SJCRH30 (cell line): ENCODE measurements at places on chromosomes 6 and 20. TPM values are rescaled to one million over a fixed set of nuclear protein-coding genes. Genes with fewer than 3 reads are reported as not detected.

Gene ACTL10
- total RNA-seq, result 0.10 TPM in 1 of 2 replicates, not detected in the other

Gene SLC52A3
- 0.03 TPM in 1 of 2 replicates, not detected in the other for total RNA-seq

Gene LTA
- total RNA-seq, result not detected in 2 replicates

Gene PSORS1C2
- not detected in 2 replicates for total RNA-seq

Gene CCR6
- not detected in 2 replicates for total RNA-seq

Gene PLN
- 0.45 and 0.48 TPM in 2 replicates for total RNA-seq

Gene OXT
- not detected in 2 replicates for total RNA-seq

DNA sequence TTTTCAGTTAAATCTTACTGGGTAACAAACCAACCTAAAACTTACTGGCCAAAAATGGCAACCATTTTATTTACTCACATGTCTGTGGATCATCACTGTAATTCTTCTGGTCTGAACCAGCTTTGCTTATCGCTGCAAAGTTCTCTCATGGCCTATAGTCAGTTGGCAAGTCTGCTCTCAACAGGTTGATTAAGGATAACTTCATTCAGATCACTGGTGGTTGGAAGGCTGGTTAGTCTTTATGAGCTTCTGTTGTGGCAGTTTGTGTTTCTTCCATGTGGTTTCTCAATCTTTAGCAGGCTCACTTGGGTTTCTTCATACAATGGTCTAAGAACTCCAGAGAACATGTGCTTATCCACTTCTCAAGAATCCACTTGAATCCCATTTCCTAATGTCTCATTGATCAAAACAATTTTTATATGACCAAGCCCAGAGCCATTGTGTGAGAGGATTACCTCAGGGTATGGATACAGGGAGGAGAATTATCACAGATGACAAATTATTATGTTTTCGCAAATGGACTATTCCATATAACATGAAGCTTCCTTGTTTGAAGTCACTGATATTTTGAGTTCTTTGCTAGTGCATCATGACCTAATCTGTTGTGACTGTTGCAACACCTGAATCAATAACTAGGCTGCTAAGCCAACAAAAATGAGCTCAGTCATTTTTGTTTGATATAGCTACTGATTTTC, 155.4 kb upstream of the BMP2 start:
- no peak for DNase-seq
- H3K36me3 ChIP-seq, result no peaks in the 10 kb centered on the region
- H3K4me3 ChIP-seq, result no peak overlapping the region
- no peaks in the 10 kb centered on the region for H3K27me3 ChIP-seq
- H3K27ac ChIP-seq, result no peak overlapping the region

- peaks cover 32% of the 10 kb centered on the region for H3K4me1 ChIP-seq
- H3K27ac ChIP-seq, result no peak overlapping the region
- no peak overlapping the region for H3K4me3 ChIP-seq
- H3K36me3 ChIP-seq, result no peaks in the 10 kb centered on the region
- H3K27me3 ChIP-seq, result no peaks in the 10 kb centered on the region
Observed at GRCh38 chr6:112931832-112932231, 584.7 kb downstream of the RFPL4B start.

DNA sequence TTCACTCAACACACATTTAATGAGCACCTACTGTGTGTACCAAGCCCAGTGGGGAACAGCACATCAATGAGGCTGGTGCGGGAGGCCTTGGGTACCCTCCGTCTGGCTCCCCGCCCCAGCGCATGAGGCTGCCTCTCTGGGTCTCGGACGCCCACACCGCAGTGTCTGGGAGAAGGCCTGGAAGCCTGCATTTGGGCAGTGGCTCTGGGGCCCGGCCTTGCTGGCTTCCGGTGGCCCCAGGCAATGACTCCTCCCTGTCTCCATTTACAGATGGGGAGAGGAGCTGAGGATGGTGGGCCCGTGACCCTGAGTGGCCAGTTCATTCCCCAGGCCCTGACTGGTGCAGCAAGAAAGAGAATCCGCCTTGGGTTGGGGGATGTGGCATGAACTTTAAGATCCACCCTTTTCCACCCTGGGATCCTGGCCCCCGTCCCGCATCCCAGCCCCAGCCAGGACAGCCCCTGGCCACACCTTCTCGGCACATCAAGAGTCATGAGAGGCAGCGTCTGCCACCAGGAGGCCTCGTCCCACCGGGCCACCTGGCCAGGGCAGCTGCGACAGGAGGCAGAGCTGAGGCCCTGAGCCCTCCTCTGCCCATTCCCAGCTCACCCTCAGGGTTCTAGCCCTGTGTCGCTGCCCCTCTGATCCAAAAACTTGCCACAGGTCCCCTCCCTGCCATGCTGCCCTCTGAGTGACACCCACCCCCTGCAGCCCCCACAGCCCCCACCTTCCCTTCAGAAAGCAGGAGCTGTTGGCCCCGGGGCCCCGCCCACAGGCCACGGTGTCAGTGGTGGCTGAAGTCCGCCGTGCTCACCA, 17.5 kb upstream of the MRGBP start:
- no peak overlapping the region for H3K27ac ChIP-seq
- H3K4me1 ChIP-seq, result peaks cover 13% of the 10 kb centered on the region
- peaks cover 34% of the 10 kb centered on the region for H3K27me3 ChIP-seq
- DNase-seq, result no peak
- H3K36me3 ChIP-seq, result no peaks in the 10 kb centered on the region

DNA sequence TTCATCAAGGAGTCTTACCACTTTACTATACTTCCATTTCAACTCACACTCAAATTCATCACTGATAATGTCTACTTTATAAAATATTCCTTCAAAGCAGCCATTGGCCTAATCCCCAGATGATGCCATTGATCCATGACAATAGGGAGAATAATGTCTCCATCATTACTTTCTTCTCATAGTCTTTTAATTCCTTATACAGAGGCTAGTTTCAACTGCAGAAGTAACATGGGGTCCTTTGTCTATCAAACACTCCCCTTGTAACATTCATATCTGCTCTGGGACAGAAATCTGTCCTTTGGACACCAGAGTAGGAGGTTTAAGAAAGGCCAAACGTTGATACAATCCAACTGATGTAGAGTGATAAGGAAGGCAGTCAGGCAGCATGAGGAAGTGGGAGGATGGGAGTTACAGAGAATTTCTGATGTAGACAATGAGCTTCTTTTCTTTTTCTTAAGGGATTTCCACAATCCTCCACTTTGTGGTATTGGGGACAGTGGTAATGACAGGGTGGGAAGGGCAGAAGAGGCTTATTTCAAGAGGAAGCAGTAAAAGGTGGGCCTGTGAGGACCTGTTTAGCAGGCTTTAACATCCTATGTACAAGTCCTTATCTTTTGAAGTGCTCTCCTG, 18.9 kb upstream of the HLA-DOA start:
- H3K27me3 ChIP-seq, result 0 out of 2 replicates have a peak, but pooled peaks cover 3% of the 10 kb centered on the region
- H3K4me3 ChIP-seq, result no peak overlapping the region
- H3K4me1 ChIP-seq, result no peaks in the 10 kb centered on the region

DNA sequence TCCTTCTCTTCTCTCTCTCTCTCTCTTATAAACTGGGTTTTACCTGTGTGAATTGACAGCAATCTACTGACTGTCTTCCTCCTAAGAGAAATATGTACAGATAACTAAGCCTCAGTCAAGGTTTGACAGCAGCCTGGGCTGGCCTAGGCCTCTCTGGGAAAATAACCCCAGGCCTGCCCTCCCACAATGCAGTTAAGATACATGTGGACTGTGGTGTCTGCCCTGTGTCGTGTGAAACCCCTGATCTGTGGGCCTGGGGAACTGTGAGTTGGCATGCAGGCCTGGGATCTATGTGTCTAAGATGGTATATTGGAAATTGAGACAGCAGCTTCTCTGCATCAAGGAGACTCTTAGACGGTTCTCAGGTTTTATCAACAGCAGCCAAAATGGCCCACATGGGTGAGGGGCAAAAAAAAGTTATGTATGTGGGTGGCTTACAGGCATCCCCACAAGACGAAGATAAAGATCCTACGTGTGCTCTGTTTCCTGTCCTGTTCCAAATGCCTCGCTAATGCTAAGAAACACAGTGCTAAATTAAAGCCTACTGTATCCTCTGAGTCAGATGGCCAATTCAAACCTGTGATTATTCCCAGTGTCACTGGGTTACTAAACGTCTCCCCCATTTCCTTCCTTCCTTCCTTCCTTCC, 19.0 kb downstream of the LRFN2 start:
- H3K27ac ChIP-seq, result no peak overlapping the region
- H3K27me3 ChIP-seq, result no peaks in the 10 kb centered on the region; the same call in 1 of the 2 replicates

DNA sequence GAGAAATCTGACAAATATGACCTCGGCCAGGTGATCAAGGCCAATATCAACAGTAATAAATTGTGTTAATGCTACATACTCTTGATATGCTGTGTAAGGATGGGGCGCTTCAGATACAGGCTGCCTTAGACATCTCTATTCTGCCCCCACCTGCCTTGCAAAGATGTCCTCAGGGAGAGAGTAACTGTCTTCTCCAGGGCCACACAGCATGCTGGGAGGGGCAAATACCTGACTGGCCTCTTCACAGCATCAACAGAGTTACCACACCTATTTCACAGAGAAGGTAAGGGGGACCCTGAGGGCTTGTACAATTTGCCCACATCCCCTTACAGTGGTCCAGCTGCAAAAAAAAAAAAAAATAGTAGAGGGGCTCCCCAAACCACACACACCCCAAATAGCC, 17.2 kb upstream of the KIAA1755 start:
- H3K27ac ChIP-seq, result peak overlapping the region; percentile 87
- H3K27me3 ChIP-seq, result no peaks in the 10 kb centered on the region
- H3K4me3 ChIP-seq, result peak overlapping the region; percentile 2
- DNase-seq, result no peak
- no peaks in the 10 kb centered on the region for H3K36me3 ChIP-seq

GRCh38 chr20:24681634-24682495, 212.4 kb downstream of the SYNDIG1 start:
- DNase-seq, result no peak
- no peak overlapping the region for H3K4me3 ChIP-seq
- no peaks in the 10 kb centered on the region for H3K27me3 ChIP-seq

DNA sequence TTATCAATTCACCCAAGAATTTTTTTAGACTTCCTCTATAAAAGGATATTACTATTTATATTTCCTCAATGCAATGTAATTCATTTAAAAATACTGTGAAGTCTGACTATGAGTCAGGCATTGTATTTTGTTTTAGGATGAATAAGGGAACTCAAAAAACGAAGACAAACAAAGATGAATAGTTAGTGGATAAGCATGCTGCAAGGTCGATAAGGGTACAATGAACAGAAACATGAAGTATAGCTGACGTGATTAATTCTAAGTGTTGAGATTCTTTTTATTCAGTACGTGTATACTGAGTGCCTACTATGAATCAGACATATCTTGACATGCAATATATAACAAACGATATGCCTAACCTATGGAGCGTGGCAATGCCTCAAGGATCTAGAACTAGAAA, 105.4 kb downstream of the PDE10A start:
- no peaks in the 10 kb centered on the region for H3K27me3 ChIP-seq
- H3K4me1 ChIP-seq, result no peaks in the 10 kb centered on the region
- no peak for DNase-seq
- H3K4me3 ChIP-seq, result no peak overlapping the region

GRCh38 chr6:43221046-43221972, 8.0 kb downstream of the DNPH1 start:
- no peak overlapping the region for H3K27ac ChIP-seq
- no peaks in the 10 kb centered on the region for H3K27me3 ChIP-seq
- no peaks in the 10 kb centered on the region for H3K4me1 ChIP-seq
- peaks cover 4% of the 10 kb centered on the region; the same call in 1 of the 2 replicates for H3K36me3 ChIP-seq
- H3K4me3 ChIP-seq, result no peak overlapping the region

- no peak overlapping the region for H3K4me3 ChIP-seq
- no peak overlapping the region for H3K27ac ChIP-seq
- H3K4me1 ChIP-seq, result peaks cover 35% of the 10 kb centered on the region
Observed at GRCh38 chr6:42026540-42026939, 23.8 kb upstream of the TAF8 start.

GRCh38 chr6:91127752-91128151, 540.9 kb upstream of the MAP3K7 start:
- no peak overlapping the region for H3K4me3 ChIP-seq
- no peak overlapping the region for H3K27ac ChIP-seq
- H3K27me3 ChIP-seq, result no peaks in the 10 kb centered on the region
- DNase-seq, result no peak
- peaks cover 6% of the 10 kb centered on the region; the same call in 1 of the 2 replicates for H3K4me1 ChIP-seq

DNA sequence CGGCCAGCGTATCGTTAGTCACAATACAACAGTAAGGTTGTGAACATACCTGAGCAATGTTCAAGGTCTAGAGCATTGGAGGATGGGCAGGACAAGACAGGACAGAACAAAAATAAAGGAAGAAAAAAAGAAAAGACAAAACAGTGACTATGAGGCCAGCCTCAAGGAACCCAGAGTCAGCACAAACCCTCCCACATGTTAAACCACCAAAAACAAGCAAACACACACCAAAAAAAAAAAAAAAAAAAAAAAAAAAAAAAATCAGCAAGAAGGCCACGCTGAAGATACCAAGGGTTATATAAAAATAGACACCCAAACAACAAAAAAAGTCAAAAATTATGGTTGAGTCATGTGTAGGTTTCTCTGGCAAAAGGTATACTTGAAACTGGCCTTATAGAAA, 12.8 kb downstream of the MED23 start:
- H3K4me1 ChIP-seq, result no peaks in the 10 kb centered on the region
- no peak for DNase-seq
- no peaks in the 10 kb centered on the region for H3K27me3 ChIP-seq
- H3K36me3 ChIP-seq, result peaks cover 63% of the 10 kb centered on the region
- H3K27ac ChIP-seq, result no peak overlapping the region

- no peaks in the 10 kb centered on the region for H3K36me3 ChIP-seq
- H3K27ac ChIP-seq, result no peak overlapping the region
- H3K4me1 ChIP-seq, result no peaks in the 10 kb centered on the region
- DNase-seq, result no peak
- H3K4me3 ChIP-seq, result no peak overlapping the region
Observed at GRCh38 chr6:27148404-27148795, 99.1 kb upstream of the PRSS16 start.

DNA sequence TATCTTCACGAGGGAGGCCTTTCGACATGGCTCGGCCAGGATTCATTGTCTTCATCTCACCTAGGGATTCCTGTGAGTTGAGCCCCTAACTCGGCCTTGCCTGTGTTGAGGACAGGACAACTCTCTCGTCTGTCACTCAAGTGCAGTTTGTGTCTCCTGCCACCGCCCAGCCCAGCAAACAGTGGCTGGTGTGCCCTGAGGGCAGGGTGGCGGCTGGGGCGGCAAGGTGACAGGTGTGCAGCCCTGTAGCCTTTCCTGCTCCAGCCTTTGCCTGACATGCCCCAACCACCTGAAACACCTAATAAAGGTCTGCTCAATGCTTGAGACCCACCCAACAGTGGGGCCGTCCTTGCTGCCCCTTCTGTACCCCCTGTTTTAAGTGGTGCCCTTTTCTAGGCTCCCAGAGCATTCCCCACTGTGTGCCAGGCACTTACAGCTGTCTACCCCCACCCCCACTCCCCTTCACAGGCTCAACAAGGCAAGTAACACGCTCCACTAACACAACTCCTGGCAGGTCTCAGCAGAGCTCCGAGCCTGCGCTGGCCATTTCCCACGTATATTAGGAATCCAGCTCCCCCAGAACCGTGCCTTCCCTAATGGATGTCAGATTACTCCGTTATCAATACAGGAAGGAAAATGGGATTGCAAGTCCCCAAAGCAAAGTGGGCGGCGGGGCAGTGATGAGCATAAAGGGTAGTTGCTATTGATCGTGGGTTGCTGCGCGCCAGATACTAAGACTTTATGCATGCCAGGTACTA, 17.7 kb downstream of the GFRA4 start:
- H3K36me3 ChIP-seq, result peaks cover 9% of the 10 kb centered on the region
- DNase-seq, result no peak
- H3K4me3 ChIP-seq, result no peak overlapping the region
- no peaks in the 10 kb centered on the region for H3K4me1 ChIP-seq

- no peaks in the 10 kb centered on the region; the same call in 1 of the 2 replicates for H3K36me3 ChIP-seq
- H3K4me1 ChIP-seq, result 0 out of 2 replicates have a peak, but pooled peaks cover 11% of the 10 kb centered on the region
- no peak overlapping the region for H3K4me3 ChIP-seq
- H3K27ac ChIP-seq, result no peak overlapping the region
- DNase-seq, result no peak
- no peaks in the 10 kb centered on the region for H3K27me3 ChIP-seq
Observed at GRCh38 chr6:113388996-113389395, 468.1 kb upstream of the MARCKS start.
